ENCODE measurements at places on chromosomes 16 and 17.

DNA sequence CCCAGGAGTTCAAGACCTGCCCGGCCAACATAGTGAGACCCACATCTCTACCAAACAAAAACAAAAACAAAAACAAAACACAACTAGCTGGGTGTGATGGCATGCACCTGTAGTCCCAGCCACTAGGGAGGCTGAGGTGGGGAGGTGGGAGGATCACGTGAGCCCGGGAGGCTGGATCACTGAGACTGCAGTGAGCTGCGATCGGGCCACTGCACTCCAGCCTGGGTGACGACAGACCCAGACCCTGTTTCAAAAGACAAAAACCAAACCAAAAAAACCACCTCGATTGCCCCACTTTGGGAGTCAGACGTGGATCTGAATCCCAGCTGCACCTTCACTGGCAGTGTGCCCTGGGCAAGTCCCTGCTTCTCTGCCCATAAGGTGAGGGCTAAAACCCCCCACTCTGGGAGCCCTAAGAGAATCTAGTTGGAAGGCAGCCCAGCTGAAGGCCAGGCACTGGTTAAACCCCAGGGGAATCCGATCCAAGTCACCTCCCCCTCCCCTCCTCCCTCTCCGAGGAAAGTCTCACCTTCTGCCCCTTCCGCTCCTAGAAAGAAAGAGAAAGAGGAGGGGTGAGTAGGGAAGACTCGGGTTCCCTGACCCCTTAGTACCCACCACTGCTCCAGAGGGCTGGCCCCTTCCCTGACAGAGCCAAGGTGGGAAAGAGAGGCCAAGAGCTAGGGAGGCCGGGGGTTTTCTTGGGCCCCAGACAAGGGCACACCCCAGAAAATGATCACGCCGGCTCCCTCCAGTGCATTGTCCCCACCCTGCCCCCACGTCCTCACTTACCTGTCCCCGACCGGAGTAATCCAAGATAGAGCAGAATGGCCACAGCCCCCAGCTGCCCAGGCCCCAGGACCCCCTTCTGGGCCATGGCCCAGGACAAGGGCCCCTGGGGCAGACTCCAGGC, 647 bp downstream of the PRSS8 start:
- peak; percentile 39 for DNase-seq

- DNase-seq = no peak
These were observed 109.4 kb downstream of the MRTFB start for GRCh38 chr16:14180481-14180944.

- DNase-seq = no peak
These were observed 20.1 kb downstream of the COX11 start for GRCh38 chr17:54948380-54948779.

GRCh38 chr16:8853611-8854010, 15.2 kb downstream of the CARHSP1 start:
- no peak for DNase-seq

- no peak for DNase-seq
These were observed 225.1 kb downstream of the LGALS9B start for GRCh38 chr17:20242271-20242670.

DNA sequence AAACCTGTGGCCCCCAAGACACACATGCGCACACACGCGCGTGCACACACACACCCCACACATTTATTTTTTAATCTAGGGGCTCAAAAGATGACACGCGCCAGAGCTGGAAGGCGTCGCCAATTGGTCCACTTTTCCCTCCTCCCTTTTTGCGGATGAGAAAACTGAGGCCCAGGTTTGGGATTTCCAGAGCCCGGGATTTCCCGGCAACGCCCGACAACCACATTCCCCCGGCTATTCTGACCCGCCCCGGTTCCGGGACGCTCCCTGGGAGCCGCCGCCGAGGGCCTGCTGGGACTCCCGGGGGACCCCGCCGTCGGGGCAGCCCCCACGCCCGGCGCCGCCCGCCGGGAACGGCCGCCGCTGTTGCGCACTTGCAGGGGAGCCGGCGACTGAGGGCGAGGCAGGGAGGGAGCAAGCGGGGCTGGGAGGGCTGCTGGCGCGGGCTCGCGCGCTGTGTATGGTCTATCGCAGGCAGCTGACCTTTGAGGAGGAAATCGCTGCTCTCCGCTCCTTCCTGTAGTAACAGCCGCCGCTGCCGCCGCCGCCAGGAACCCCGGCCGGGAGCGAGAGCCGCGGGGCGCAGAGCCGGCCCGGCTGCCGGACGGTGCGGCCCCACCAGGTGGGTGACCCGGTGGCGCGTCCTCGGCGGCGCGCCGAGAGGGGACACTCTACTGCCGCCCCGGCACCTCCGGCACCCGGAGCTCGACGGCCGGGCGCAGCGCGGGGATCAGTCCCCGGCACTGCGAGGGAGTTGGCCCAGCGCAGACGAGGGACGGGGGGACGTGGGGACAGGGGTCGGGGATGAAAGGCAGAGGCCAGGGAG, at the start of gene STAT5A:
STAT5A (plus strand) TSS at position 522 of the 826 bp plus-strand sequence. CDS start 914 bp downstream, outside the sequence.
- DNase-seq = peak; percentile 45

- DNase-seq = no peak
These were observed 93.0 kb downstream of the GOSR1 start for GRCh38 chr17:30570191-30570590.

- no peak for DNase-seq
These were observed 61.5 kb upstream of the B4GALNT2 start for GRCh38 chr17:49071106-49071505.

DNA sequence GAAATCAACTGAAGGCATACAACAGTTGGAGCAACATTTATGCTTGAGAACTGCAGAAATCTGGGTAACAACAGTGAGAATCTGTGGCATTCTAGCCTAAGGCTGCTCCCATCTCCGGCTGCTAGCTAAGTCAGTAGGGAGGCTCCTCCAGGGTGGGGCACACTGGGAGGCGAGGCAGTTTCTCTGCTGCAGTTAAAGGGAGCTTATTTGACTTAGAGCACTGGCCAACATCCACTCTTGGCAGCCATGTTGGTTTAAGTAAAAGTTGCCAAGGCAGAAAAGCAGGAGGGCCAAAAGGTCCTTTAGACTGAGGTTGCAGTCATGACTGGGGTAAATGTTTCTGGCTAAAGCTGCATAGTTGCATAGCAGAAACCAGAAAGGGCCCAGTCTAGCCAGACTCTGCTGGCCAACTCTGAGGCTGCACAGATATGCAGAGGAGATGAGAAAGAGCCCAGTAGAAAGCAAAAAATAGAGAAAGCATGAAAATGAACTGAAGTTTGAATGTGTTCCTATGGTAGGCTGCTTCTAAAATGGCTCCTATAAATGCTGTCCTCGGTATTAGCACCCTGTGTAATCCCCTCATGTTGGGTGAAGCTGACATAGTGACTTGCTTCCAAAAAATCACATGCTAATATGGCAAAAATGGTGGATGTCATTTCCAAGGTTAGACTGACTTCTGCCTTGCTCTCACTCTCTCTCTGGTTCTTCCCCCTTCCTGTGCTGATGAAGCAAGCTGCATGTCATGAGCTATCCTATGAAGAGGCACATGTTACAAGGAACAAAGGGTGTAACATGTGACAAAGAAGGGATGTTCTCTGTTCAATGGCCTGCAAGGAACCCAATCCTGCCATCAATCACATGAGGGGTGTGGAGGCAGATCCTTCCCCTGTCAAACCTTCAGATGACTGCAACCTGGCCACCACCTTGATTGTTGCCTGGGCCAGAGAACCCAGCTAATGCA, 3.7 kb upstream of the C16orf78 start:
- no peak for DNase-seq

GRCh38 chr16:15576960-15577958, 65.7 kb downstream of the MARF1 start:
- peak; percentile 31 for DNase-seq

- no peak for DNase-seq
These were observed 21.9 kb downstream of the SDK2 start for GRCh38 chr17:73622381-73622780.

DNA sequence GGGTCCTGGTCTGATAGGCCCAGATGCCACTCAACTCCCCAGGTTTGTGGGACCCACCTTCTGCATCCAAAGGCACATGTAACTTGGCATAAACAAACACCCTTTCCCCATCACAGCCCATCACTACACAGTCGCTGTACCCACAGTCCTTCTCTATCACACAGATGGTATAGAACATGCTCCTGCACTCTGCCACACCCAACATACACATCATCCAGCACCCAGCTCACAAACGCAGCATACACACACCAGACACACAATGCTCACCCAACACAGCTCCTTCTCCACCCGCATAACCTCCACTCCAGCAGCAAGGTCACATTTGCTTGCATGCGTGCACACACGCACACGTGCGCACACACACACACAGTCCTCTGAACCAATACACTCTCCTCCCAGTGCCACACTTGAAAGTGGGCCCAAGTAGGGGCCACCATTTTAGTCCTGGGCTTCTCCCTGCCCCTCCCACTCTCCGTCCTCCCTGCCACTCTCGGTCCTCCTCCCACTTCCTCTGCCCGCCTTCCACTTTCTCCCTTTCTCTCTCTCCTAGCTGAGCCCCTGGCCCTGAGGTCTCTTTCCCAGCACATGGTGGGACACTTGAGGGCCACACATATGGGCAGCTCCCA, 8.5 kb upstream of the TMEM92 start:
- no peak for DNase-seq
